NCI-H69 (cell line): ENCODE measurements at places on chromosomes 11 and 22.
A peak's percentile ranks its signal among the peaks of the same experiment; 100 is the strongest.

DNA sequence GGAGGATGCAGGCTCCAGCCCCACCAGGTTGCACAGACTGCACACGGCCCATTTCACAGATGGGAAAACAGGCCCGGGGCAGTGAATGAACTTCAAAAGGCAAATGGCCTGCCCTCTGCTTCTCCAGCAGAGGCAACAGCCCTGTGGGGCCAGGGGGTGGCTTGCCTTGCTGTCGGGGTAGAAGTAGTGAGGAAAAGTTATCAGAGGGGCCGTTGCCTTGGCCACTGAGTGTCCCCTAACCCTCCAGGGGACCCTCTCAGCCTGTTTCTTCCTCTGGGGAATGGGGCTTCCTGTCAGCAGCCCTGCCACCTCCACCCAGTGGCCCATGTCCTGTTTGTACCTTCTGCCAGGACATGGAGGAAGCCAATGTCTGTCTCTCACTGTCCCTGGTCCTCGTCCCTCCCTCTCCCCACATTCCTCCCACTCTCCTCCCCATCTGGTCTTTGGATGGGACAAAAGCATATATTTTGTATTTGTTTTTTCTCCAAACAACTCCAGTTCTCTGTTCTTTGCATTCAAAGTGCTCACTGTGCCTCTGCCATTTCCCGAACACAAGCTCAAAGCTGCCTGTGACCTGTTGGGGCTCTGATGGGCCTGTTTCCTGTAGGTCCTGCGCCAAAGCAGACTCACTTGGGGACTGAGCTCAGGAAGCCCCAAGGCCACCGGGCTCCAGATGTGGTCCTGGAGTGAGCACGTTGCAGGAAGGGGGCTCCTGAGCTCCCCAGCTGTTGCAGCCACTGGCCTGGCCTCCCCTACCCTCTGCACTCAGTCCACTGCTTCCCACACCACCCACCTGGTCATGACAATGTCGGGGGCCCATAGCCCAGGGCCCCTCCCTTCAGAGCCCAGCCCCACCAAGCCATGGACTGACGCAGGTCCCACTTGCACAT lies 9.5 kb downstream of the MAP4K2 start:
- no peak for DNase-seq

DNA sequence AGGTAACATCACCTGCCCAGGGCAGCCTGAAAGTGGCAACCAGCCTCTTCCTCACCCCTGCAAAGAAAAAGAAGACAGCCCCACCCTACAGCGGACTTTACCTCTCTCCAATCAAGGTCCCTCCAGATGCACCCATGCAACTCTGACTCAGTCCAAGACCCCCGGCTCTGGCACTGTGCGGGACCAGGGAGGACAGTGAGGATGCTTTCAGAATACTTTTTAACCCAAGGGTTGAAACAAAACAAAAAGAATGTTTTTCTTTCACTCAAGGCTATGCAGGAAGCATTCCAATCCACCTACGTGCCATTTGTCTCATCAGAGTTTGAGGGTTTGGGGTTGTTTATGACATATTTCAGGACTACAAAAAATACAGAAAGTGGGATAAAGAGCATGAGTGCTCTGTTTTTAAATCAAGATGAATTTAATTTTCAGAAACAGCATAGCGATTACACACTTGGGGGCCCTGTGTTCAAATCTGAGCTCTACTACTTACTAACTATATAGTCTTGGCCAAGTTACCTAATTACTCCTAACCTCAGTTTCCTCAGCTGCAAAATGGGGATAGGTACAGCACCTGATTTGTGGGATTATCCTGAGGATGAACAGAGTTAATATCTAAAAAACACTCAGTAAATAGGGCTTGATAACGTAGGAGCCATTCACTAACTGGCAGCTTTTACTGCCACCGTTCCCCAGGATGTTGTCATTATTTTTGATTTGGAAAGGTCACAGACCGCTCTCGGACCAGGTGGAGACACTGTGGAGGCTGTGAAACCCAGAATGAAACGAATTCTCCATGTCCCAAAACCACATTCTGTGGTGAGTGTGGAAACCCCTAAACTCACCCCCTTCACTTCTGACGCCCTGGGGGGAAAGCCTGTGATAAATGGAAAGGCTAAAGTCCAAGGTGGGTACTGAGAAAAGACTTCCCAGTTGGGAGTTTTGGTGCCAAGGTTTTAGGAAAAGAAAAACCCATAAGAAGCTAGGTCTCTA lies 5.6 kb downstream of the PLAAT3 start:
- no peak for DNase-seq

- DNase-seq: no peak
Observed at GRCh38 chr22:22867996-22868715, 19.5 kb upstream of the IGLL5 start.

GRCh38 chr22:24433828-24434470 lies 6.5 kb downstream of the ADORA2A start:
- DNase-seq: no peak

DNA sequence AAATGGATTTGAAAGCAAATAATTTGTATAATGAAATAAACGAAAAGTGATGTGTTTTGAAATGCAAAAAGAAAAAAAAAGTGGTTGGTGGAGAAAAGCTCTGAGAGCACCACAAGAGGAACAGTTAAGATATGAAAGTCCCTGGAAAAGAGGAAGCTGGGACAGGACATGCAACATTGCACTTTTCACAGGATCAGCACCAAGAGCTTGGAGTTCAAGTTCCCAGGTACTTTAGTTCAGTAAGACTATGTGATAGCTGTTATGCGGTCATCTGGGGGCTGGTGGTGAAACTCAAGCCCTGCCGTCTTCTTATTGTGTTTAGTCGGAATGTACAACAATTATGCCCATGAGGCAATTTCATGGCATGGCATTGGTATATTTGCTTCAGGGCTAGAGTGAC lies 17.1 kb upstream of the MS4A4A start:
- DNase-seq: no peak

DNA sequence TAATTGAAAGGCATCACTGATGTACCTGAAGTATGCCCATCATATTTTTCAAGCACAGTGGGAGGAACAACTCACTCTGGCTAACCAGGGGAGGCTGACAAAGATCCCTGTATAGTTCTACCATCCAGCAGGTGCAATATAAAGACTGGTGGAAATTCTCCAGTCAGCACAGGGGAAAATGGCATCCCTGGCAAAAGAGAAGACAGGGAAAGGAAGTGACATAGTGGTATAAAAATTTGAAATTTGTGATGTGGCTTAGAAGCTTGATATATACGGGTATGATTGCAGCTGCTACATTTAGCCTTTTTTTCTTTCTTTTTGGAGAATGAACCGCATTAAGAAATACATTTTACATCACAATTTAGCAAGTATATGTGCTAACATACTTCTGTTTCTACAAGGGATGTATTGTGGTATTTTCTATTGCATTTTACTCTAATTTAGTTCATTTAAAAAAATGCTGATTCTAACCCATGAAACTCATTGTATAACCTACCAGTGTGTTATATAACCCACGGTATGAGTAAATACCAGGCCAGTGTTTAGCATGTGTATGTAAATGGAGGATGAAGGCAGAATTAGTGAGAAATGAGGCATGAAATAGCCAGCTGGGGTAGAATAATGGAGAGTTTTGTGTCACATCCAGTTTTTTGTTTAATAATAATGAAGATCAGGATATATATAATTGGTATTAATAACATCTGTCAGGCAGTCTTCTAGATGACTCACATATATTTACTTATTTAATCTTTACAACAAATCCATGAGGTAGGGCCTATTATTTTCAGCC lies 186.1 kb downstream of the ARHGAP42 start:
- peak; percentile 75 for DNase-seq

DNA sequence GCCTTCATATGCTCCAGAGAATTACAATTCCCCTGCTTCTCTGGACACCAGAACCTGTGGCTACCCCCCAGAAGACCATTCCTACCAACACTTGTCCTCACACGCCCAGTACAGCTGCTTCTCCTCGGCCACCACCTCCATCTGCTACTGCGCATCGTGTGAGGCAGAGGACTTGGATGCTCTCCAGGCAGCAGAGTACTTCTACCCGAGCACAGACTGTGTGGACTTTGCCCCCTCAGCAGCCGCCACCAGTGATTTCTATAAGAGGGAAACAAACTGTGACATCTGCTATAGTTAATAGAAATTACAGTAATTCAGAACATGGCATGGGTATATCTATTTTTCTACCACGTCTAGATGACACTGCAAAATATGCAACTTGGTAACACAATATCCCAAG lies 9.8 kb downstream of the POU2AF3 start:
- DNase-seq: peak; percentile 100

DNA sequence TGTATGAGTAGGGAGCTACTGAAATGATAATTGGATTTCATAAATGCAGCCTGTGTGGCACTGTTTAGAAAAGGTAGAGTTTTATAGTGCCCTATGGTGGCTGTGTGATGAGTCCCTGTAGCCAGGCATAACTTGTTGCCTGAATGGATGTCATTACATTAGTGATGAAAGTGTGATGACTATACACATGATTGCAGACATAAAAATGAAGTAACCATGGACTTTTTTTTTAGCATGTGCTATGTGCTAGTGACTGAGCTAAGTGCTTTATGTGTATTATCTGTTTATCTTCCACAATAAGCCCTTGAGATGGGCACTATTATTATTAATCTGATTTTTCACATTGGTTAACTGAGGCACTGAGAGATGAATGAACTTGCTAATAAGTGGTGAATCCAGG lies 13.5 kb upstream of the GRAMD1B start:
- DNase-seq: no peak

DNA sequence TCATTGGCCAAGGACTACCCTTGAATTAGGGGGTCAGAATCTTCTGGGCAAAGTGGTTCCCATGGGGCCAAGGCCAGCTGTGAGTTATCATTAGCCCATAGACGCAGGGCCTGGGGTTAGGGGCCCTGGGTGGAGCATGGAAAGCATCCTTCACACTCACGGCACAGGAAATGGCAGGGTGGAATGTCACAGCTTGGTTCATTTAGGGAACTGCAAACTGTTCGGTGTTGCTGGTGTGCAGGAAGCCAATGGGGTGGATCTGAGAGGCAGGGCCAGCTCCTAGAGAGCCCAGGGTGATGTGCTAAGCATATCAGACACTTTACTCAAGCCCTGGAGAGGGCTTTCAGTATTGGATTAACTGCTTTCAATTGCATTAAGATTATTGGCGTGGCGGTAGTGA lies 42.9 kb downstream of the TECTA start:
- no peak for DNase-seq

GRCh38 chr22:48632646-48633246 lies 1194.9 kb downstream of the BRD1 start:
- DNase-seq: no peak

DNA sequence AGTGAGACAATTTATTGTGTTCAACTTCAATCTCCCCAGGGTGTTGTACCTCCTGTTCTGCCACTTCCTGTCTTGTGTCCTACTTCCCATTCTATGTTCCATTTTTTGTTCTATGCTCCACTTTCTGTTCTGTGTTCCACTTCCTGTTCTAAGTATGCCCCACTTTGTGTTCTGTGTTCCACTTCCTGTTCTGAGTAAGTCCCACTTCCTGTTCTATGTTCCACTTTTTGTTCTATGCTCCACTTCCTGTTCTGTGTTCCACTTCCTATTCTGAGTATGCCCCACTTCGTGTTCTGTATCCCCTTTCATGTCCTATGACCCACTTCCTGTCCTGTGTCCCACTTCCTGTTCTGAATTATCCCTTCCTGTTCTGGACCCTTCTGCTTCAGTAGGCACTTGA lies 732.7 kb downstream of the TBC1D22A start:
- DNase-seq: no peak

GRCh38 chr22:50262460-50262911 lies 1.0 kb upstream of the MAPK12 start:
- peak; percentile 41 for DNase-seq

DNA sequence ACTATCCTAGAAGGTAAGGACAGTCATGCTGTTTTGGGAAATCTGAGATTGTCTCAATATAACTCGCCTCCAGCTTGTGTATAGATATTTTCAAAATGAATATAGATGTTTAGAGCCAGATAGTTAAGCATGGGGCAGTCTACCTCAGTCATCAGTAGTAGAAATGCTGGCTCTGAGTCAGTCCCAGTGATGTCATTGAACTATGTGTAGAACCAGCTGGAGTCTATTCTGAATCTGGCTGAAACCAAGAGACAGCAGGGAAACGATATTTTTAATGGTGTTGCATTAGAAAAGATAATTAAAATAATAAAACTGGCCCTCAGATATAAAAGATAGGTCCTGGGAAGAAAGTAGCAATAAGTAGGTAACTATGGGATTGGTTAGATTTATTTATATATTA lies 25.9 kb downstream of the PIWIL4 start:
- DNase-seq: no peak

DNA sequence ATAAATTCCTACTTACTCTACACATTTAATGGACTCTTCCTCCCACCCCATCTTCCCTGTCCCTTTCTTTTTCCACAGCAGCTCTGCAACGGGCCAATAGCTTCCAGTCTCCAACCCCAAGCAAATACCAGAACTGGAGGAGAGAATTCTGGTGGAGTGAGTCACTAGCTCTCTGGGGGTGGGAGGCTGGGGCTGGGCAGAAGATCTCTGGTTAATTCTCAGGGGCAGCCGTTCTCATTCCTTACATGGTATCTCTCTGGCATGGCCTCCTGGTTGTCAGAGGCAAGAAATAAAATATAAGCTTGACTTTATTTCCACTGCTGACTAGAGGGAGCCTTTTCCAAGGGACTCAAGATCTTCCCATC lies 90.4 kb upstream of the PARVA start:
- DNase-seq: no peak

- peak; percentile 76 for DNase-seq
Observed at GRCh38 chr22:30947816-30948454, 20.6 kb downstream of the MORC2 start.

GRCh38 chr11:76752321-76753143 lies 30.6 kb upstream of the TSKU start:
- DNase-seq: no peak

DNA sequence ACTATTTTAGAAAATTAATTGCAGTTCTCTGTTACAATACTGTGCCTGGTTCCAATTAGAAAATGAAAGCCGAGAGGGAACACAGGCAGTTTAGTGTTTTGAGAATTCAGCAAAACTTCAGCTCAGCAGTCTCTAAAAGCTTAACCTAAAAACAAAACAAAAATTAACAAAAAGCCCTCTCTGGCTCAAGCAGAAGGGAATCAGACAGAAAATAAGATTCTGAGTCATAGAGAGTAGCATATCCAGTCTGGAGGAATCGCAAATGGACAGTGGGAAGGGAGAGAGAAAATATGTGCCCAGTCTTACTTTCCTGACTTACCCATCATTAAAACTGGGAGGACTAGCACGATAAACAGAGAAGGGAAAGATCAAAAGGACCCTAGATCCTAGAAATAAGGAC lies 38.1 kb upstream of the CHRM4 start:
- DNase-seq: no peak

GRCh38 chr22:45516163-45516562 lies 13.5 kb downstream of the FBLN1 start:
- DNase-seq: peak; percentile 18

- DNase-seq: no peak
Observed at GRCh38 chr11:19683862-19684491, 28.7 kb upstream of the NAV2 start.

DNA sequence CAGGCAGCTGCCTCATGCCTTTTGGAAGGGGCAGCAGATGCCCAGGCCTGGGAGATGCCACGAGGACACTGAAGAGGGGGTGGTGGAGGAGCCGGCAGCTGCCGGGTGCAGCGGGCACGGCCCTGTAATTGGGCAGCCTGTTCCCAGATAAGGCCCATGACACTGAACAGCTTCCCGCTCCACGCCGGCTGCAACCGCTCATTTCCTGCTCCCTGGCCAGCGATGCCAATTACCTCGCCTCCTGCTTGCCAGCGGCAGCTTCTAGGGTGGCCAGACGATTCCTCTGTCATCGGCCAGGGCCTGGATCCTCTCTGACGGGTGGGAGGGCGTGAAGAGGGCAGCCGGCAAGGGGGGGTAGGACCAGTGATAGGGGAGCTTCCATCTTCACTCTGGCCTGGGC lies 22.8 kb downstream of the FLRT1 start:
- peak; percentile 77 for DNase-seq
